HTR-8/SVneo (cell line): ENCODE measurements at places on chromosomes 1 and 21.

GRCh38 chr1:40879482-40880175 is 17.5 kb upstream of the CITED4 start:
- no peak for DNase-seq

DNA sequence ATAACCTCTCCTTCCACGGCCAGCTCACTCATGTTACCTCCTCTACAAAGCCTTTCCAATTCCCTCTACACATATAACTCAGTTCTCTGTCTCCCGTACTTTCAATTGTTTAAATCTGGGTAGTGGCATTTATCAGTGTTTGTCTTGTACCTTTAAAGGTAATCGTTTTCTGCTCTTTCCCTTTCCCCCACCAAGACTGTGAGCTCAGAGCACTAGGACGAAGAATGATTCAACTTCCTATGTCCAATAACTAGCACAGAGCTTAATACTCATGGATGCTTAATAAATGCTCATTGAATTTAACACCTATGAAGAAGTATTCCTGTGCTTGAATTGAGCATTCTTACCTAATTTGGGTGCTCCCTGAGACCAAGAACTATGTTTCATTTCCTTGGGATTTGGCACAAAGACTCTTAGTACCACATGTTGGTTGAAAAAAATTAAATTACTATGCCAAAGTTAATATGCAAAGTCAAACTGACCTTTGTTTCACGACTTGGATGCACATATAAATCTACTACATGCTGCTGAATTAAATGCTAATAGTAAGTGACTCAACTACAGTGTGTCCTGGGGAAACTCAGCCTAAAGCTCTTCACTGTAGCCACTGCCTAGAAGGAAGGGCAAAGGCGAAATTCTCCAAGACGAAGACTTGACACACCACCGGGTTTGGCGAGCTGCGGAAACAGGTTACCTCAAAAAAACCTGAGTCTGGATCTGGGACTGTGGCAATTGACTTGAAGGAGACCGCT is 30.6 kb upstream of the C1orf185 start:
- no peak for DNase-seq

DNA sequence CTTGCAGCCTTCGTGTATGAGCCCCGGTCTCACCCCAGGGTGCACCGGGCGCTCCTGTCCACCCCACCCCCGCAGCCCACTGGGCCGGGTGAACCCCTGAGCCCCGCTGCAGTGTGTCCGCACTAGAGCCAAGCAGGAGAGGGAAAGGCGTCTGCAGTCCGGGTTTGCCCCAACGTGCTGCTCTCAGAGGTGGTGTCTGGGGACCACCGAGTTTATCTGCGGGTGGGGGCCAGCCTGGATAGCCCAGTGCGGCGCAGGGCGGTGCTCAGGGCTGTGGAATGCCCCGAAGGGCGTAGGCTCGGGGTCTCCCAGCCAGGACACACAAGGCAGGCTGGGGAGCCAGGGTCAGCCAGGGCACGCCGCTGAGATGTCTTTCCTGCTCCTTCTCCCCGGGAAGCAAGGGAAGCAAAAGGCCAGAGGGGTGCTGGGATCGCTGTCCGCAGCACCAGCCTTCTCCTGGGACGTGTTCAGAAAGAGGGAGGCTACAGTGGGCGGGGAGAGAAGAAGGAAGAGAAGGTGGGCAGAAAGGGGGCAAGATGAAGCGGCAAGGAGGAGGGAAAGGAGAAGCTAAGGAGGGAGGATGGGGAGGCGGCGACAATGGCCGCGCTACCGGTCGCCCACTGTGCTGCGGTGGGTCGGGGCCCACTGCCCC is 56.6 kb downstream of the MAB21L3 start:
- DNase-seq, result no peak

GRCh38 chr1:210074904-210075303 is 136.9 kb downstream of the SYT14 start:
- no peak for DNase-seq

DNA sequence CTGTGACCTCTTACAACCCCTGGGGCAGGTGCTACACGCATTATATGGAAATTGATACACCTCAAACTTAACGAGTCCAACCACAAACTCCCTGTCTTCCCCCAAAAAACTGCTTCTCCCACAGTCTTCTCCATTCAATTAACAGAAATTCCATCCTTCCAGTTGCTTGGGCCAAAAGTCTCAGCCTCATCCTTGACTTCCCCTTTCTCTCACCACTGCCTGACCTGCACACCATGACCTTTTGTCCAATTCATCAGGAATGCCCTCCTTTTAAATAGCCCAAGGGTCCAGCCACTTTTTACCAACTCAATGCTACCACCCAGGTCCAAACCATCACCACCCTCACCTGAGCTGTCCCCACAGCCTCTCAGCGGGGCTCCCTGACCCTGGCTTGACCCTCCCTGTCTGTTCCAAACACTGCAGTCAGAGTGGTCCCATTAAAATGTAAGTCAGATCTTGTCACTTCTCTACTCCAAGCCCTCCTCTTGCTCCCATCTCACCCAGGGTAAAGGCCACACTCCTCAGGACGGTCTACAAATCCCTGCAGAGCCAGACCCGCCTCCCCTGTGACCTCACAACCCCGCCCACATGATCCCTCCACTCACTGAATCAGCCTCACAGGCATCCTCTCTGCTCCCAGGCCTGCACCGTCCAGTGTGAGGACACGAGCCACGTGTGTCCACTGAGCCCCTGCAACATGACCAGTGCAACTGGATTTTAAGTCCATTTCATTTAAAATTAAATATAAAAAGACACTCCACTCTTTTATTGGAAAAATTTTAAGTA is 18.5 kb downstream of the KCNN3 start:
- DNase-seq, result no peak

- DNase-seq, result no peak
These were observed 478 bp upstream of the PRDM2 start for GRCh38 chr1:13699510-13699909.
